ENCODE measurements at places on chromosomes 3 and 15.

DNA sequence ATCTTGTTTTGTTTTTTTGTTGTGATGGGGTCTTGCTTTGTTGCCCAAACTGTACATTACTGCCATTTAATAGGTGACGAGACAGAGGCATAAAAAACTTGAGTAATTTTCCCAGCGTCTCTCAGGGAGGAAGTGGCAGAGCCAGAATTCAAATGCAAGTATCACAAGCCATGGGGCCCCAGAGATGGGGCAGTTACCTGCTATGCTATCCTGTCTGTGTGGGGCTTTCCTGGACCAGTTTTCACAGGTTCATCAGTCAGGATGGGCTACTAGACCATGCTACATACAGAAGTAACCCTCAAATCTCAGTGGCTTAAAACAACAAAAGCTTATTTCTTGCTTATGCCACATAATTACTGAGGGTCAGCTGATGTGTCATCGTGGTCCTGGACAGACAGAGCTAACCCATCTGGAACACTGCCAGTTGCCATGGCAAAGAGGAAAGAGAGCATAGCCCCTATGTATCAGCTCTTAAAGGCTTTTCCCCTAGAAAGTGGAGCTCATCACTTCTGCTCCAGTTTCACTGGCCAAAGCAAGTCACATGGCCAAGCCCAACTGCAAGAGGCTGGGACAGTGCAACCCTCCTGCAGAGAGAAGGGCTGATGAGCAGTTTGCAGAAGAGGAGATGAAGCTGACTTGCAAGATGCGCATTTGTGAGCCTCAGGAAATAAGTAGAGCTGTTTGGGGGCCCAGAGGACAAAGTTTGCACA, 31.7 kb upstream of the SYNM start:
- no peak for DNase-seq

DNA sequence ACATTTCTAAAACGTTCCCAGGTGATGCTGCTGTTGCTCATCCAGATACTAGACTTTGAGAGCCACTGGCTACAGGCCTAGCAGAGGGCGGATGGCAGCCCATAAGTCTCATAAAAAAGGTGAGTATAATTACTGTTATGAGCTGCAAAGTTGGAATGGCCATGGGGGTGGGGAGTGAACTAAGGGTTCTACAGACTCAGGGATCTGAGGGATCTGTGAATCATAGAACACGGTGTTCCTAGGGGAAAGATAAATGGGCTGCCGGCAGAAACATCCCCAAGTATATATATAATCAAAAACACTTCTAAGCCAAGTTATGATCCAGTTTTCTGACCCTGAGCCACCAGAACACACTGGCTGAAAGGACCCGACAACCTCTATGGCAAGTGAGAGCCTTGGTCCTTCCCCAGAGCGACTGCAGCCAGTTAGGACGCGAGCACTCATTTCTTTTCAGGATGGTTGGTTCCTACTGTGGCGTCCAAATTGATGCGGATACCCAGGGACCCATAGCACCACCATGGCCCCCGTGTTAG, 7.9 kb upstream of the SYNM start:
- DNase-seq: no peak

DNA sequence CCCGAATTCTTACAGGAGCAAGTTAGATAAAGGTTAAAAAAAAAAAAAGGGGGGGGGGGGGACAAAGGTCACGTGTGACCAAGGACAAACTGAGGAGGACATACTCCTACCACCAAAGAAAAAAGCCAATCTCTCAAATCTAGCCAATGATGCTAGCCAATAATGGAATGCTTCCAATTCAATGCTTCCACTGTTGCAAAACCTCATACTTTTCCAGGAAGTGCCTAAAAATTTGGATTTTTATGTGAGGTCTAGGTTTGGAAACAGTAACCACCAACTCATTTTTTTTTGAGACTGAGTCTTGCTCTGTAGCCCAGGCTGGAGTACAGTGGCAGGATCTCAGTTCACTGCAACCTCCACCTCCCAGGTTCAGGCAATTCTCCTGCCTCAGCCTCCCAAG, 11.4 kb downstream of the MSL2 start:
- DNase-seq: no peak

- DNase-seq: no peak
Observed at GRCh38 chr15:44811337-44811736, 75.0 kb downstream of the TRIM69 start.

DNA sequence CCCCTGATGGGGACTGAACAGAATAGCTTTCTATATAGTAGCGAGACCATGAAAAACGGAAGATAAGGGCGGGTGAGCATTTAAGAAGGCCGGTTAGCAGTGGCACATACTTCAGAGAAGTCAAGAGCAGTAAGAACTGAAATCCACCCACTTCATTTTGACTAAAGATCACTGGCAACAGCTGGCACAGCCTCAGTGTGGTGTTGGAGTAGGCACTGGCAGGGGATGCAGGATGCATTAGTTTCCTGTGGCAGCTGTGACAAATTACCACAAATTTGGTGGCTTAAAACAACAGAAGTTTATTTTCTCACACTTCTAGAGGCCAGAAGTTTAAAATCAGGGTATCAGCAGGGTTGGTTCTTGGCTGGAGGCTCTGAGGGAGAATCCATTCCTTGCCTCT, 176.5 kb downstream of the ADAMTSL3 start:
- DNase-seq: no peak

Measured in hematopoietic multipotent progenitor cell treated with erythropoietin and hydrocortisone succinate and interleukin-3 and kit ligand, for 15 days (in vitro differentiated cells).